HFFc6 (cell line): ENCODE measurements at places on chromosomes 5 and 9.

DNA sequence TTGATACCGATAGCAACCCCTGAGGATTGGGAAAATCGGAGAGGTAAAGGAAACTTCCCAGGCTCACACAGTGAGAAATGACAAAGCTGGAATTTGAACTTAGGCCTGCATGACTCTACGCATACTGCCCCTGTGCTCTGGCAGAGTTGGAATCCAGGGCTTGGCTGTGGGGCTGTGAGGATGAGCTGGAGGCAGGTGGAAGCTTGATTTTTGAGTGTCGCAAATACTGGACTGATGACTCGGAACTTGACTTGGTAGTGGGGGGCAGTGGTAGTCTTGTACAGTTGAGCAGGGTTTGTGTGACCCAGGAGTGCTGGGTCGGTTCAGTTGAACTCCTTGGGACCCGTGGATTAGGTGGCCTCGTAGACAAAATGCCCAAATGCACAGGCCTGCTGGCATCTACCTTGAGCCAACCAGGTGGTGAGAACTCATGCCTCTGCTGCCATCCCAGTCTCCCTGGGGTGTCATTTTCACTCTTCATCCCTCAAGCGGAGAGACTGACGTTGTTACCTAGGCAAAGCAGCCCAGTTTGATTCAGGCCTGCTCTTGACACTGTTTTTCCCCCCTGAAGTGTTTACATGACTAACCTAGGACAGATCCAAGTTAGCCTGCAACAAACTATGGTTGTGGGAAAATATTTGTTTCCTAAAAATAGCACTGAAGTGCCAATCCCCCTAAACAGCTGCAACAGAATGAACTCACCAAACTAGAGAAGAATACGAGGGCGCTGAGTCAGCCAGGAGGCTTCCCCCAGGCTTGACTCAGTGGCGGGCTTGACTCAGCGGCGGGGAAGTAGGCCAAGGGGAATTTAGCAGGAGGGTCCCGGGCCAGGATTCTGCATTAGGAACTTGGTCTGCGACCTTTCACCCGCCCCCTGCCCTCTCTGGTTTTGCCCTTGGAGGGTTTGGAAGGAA lies 45.7 kb upstream of the ORM1 start:
- peak; percentile 98 for DNase-seq

DNA sequence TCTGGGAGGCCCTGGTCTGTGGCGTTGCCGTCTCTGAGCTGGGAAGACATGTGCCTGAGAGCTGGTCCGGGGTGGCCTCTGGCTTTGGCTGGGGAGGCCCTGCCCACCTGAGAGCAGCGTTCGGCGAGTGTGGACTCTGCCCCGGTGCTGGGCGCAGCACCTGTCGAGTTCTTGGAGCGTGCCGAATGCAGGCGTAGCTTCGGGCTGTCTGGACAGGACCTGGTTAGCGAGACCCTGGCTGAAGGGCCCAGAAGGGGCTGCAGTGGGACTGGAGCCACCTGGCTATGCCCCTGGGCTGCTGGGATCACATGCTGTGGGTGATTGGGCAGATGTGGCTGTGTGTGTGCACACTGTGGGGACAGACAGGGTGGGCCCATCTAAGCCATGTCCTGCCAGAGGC lies 56.5 kb downstream of the RXRA start:
- no peak for DNase-seq

DNA sequence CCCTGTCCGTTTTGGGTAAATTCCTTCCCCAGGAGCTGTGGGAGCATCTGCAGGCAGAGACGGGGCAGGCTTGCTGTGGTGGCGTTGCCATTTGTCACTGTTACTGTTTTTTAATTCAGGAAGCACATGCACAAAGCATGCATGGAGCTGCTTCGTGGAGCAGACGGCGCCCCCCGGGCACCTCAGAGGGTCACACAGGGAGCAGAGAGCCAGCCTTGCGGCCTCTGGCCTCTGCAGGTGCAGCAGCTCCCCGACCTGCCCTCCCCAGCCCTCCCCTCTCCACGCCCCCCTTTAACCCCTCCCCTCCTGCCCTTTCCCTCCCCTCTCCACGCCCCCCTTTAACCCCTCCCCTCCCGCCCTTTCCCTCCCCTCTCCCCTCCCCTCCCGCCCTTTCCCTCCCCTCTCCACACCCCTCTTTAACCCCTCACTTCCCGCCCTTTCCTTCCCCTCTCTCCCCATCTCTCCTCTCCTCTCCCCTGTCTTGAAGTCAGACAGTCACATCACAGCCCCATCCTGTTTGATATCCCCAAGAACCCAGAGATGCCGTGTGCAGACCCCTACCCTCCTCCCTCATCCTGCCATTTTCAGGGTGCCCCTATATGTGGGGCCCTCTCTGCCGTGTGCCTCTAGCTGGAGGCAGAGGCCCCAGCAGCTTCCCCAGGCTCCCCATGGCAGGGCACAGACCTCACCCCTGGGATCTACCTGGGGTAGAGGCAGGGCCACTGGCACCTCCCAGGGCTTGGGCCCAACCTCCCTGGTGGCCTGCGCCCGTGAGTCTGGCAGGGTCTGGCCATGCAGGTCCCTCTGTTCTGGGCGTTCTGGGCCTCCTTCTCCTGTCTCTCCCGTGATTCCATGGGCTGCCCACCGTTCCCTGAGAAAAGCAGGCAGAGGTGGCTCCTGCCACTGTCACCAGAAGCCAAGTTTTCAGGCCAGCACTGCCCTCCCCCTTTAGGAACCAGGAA lies 29.6 kb upstream of the UBAC1 start:
- no peak for DNase-seq

DNA sequence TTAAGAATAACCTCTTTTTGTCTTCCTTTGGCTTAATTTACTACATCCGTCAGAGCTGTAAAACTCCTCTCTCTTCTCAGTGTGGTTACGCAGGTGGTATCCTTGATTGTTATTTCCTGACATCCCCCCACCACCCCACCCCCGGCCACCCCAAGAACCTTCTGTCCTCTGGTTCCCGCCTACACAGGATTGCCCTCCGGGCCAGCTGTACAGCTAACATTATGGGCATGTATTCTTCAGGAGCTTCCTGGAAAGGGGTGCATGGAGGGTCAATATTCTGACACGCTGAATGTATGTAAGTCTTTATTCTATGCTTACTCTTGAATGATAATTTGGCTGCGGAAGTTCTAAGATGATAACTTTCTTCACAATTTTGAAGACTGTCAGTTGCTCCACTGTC lies 13.0 kb upstream of the ANP32B start:
- no peak for DNase-seq

- peak; percentile 83 for DNase-seq
These were observed 48.1 kb downstream of the FOCAD start for GRCh38 chr9:20732118-20732517.

DNA sequence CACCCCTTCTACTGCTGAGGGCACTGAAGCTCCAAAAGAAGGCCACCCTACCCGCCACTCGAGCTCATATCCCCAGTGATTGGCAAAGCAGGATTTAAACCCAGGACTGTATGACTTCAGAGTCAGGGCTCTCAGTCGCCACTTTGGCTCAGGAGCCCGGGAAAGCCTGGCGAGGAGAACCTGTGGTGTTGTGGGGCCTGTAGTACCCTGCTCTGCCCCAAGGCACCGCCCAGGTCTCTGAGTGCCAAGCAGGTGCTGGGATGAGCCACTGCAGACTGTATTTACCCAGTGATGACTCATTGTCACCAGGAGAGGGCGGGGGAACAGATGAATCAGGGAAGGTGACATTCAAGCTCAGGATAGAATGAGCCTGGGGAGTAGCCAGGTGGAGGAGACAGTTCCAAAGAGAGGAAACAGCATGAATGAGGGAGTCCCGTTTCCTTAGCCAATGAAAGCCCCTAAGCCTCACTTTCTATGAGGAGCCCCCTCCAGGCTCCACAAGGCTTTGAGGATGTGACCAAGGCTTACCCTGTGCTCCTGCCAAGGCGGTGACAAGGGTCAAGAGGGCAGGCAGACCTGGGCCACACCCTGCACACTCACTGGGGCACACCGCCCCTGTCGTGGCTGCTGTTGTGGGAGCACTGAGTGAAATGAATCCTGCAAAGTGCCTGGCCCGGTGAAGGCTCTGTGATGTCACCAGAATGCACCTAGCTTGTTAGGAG lies 17.8 kb upstream of the DPM2 start:
- no peak for DNase-seq

GRCh38 chr9:112224401-112225289 lies 49.5 kb upstream of the SUSD1 start:
- DNase-seq, result peak; percentile 75

- DNase-seq, result no peak
These were observed 150.8 kb downstream of the EFNA5 start for GRCh38 chr5:107519900-107520354.

DNA sequence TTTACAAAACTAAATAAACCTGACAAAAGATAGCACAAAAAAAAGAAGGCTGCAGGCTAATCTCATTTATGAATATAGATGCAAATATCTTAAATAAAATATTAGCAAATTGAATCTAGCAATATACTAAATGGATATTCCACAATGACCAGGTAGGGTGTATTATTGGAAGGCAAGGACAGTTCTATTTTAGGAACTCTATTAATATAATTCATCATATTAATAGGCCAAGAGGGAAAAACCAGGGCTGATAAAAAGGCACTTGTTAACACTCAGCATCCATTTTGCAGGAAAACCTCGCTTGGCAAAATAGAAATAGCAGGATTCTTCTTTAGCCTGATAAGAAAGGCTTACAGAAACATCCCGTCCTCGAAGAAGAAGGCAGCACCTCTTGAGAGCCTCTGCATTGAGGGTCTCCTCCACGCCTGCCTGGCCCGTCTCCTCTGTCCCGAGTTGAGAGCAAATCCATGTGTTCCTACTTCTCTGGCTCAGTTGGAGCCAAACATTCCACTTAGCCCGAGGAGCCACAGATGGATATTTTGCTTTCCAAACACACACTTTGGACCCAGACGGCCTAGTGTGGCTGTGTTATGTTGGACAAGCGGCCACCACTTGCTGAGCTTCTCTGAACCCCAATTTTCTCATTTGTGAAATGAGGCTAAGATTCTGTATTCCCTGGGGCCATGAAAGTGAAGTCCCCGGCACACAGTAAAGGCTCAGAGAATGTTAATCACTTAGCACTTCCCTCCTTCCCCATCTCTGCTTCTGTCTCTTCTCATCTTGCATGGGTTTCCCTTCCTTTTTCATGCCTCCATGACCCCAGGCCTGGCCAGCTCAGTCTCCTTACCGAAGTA lies 181.8 kb upstream of the MVB12B start:
- DNase-seq, result no peak

- peak; percentile 24 for DNase-seq
These were observed 962 bp upstream of the NR6A1 start for GRCh38 chr9:124771867-124772679.

DNA sequence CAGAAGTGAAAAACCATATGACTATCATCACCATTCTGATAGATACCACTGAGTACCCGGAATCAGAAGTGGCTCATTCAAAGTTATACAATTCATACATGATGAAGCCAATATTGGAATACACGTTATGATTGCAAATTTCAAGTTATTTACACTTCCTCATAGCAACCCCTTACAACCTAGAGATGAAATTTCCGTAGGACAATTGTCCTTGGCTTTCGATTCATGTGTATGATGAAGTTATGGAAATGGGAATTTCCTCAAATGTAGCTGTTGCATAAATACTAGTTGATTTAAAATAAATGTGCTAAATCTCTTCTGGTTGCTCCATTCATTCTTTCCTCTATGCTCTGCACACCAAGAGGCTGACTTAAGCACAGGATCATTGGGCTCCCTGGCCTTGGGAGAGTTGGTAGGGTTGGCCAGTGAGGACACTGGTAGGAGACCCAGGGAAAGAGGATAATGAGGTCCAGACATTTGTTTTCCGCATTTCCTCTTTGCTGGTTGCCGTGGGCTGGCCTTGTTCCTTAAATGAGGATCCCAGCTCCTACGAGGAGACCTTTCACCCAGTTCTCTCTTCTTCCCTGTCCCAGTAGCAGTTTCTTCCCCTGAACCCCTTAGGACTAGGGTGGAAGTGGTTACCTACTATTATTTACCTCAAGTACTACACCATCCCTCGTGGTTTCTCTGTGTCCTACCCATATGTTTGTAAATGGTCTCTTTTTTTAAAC lies 90.3 kb downstream of the ZNF474 start:
- no peak for DNase-seq

DNA sequence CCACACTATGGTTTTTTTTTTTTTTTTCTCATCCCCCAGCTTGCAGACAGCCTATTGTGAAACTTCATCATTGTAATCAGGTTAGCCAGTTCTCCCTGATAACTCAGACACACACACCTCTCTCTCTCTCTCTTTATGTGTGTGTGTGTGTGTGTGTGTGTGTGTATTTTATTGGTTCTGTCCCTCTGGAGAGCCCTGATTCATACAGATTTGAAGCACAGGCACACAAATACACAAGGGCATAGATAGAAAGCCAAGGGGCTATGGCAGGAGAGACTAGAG lies 20.6 kb upstream of the VCAN start:
- no peak for DNase-seq

DNA sequence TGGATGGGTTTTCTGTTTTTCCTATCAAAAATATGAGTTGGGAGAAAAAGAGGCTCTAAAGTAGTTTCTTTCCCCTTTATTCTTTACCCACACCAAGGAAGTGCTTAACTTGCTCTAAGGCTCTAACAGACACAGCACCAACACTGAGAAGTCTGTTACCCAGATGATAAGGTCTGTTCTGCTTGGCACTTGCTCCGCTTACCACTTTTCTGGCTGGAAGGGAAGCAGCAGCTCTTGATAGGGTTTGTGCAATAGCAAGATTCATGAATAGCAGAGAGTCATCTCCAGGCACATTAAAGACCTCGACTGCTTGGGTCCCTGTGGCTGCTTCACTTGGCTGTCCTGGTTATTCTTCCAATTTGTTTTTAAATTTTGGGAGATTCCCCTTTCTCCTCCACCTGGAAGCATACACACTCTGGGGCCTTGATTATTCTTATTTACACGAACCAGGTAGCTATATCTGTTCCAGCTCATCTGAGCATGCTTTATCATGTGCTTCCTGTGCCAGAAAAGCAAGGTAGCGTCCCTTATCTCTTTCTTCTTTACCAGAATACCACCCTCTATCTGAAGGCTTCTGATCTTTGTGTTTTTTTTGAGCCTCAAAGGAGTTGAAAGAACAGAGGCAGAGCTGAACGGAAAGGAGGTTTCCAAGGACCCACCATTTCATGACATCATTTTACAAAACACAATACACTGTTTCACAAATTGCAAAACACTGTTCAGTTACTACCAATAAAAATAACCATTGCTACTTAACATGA lies 24.8 kb downstream of the PPP3R2 start:
- no peak for DNase-seq

DNA sequence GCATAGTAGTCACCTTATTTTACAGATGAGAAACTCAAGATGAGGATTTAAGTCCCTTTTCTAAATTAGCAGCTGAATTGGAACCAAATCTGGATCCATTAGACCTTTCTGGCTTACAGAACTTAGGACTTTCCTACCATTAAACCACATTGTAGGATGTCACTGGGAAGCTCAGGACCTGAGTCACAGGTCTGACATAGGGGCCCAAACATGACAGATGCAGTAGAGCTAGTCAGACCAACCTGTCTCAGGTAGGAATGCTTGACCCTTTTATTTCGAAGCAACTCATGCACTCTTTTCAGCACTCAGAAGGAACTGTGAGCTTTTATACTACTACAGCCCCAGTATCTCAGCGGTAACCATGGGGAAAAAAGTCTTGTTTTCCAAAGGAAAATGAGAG lies 2.6 kb downstream of the RAB24 start:
- no peak for DNase-seq

- no peak for DNase-seq
These were observed 471.2 kb downstream of the TAF11L14 start for GRCh38 chr5:18105449-18105848.

GRCh38 chr9:38298503-38298902 lies 94.0 kb upstream of the ALDH1B1 start:
- no peak for DNase-seq
